CD4-positive, alpha-beta T cell treated with Interleukin-6 at 100 ng/mL for 8 hours (primary cell): ENCODE measurements at places on chromosomes 5 and 9.

- peak; percentile 20 for DNase-seq
These were observed 12.3 kb downstream of the IFNA21 start for GRCh38 chr9:21154018-21154608.

DNA sequence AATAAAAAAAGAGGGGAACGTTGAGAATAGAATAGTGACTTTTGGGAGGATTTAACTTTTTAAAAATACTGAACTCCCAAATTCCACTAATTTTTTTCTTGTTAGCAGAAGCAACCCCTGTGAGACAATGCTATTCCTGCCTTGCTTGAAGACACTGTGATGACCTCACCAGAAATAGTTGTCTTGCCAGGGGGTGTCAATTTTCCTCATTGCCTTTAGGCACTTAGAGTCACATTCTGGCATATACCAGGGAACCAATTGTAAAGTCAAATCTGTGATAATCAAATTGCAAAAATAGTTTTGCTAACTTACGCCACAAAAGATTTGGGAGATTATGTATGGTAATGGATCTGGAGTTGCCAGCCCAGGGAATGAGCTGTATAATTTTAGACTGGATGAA lies 42.8 kb upstream of the RPS23 start:
- no peak for DNase-seq

GRCh38 chr5:76337953-76338451 lies 65.1 kb upstream of the IQGAP2 start:
- DNase-seq: peak; percentile 60

GRCh38 chr5:6506611-6507010 lies 58.0 kb downstream of the UBE2QL1 start:
- DNase-seq: no peak

- DNase-seq: no peak
These were observed 148.3 kb downstream of the ENC1 start for GRCh38 chr5:74492230-74492629.

DNA sequence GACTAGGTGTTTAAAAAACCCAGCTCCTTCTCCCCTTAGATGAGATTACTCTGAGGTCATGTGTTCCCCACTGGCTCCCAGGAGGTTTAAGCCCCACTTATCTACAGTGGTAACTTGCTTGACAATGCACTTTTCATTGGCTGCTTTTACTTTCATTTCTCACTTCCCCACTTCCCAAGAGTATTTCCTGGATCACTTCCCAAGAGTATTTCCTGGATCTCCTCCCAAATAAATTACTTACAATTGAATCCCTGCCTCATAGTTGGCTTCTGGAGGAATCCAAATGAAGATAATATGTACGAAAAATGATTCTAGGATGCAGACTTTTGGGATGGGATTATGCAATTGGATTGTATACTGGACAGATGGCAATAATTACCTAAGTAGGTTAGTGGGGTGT lies 47.1 kb upstream of the CHSY3 start:
- DNase-seq: no peak

DNA sequence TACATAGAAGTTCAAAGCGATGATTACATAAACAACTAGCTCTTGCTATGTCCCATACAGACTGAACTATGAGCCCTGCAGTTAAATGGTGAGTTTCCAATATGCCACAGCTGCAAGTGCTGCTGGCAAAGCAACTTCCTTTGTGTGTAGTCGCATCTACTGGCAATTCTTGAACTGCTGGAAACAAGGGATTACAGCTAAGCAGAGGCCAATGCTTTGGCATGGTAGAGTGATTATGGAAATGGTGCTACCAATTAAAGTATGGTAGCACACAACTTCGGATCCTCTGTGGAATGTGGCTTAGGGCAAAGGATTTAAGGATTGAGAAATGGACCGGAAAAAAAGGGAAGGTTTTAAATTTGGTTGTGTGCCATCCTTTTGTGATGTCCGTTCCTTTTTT lies 856.6 kb downstream of the MAT2B start:
- DNase-seq: no peak
